Esophagus squamous epithelium (tissue), 5 donors: ENCODE measurements at places on chromosomes 5 and 9. TPM values are rescaled to one million over a fixed set of nuclear protein-coding genes. Genes with fewer than 3 reads are reported as not detected.

Gene ANKRD31
- total RNA-seq, result 0.19 TPM

Gene CAPSL
- total RNA-seq, result not detected

Gene HTR1A
- not detected for total RNA-seq

Gene FAF2
- total RNA-seq, result 18.5 TPM

Gene GGTA1
- total RNA-seq, result 29.9 TPM

Gene C8G
- not detected for total RNA-seq

Gene MARCOL
- total RNA-seq, result not detected

Gene IFNA7
- total RNA-seq, result not detected

DNA sequence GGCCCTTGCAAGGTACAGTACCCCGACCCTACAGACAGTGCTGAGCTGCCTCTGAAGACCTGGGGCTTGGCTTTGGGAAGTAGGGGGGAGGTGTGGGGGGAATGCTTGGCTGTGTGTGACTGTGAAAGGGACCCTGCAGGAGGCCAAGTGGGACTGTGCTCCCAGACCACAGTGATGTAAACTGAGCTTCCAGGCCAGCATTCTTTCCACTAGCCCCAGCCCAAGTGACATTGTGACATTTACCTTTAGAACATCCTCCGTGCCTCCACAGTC lies 31.2 kb downstream of the HMCN2 start:
- DNase-seq, result no peak

GRCh38 chr9:124291801-124292396 lies 34.1 kb downstream of the NEK6 start:
- no peak for DNase-seq

DNA sequence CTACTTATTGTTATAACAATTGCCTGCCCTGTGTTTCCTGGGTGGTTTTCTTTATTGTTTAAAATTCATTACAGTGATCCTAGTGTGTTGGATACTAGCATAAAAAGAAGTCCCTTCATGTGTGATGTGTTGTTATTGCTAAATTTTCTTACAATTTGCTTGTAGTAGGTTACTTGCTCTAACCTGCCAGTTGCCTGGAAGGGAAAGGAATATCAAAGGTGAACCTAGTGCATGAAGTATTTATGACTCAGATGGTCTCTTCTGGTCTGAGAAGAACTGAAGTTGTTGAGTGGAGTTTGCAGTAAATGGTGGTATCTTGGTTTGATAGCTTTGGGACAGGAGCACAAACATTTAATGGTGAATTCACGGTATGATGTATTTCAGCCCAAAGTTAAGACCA lies 58.0 kb downstream of the SH3GL2 start:
- no peak for DNase-seq

GRCh38 chr5:169153405-169153804 lies 147.5 kb downstream of the SLIT3 start:
- no peak for DNase-seq

- DNase-seq, result no peak
These were observed 82.4 kb downstream of the SH3RF2 start for GRCh38 chr5:146018514-146019375.

DNA sequence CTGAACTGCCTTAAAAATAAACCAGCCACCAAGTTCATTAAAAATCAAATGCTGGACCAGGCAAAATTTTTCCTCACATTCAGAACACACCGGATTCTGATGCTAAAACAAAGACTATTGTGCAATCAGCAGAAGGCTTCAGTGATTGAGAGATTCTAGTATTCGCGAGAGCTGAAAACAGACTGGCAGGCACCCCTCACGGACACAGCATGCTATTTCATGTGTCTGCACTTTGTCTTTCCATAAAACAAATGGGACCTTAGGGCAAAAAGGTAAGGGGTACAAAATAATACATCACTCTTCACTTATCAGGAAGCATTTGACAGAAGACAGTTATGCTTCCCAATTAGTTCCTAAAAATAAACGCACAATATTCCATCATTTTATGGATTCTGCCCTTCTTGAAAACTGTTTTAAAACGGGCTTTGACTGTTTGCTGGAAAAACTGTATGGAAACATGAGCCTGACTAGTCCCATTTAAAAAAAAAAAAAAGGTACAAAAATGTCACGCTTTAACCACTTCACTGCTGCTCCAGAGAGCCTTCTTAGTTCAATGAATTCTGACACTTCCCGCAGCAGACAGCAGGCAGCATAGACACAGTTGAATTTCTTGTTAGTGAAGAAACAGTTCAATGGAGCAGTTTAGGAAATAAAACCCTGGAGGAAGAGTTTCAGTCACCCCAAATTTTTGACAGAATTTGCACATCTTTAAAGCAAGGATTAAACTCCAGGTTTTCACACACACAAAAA lies 99.2 kb downstream of the MED27 start:
- no peak for DNase-seq

- DNase-seq, result no peak
These were observed 2.8 kb upstream of the STOML2 start for GRCh38 chr9:35105571-35106342.

DNA sequence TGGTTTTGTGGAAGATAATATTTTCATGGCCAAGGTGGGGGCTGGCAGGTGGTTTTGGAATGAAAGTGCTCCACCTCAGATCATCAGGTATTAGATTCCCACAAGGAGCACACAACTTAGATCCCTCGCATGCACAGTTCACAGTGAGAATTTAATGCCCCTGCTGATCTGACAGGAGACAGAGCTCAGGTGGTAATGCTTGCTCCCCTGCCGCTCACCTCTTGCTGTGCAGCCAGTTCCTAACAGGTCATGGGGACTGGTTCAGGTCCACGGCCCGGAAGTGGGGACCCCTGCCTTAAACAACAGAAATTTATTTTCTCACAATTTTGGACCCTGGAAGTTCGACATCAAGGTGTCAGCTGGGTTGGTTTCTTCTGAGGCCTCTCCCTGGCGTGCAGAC lies 668.7 kb upstream of the ZNF608 start:
- no peak for DNase-seq

DNA sequence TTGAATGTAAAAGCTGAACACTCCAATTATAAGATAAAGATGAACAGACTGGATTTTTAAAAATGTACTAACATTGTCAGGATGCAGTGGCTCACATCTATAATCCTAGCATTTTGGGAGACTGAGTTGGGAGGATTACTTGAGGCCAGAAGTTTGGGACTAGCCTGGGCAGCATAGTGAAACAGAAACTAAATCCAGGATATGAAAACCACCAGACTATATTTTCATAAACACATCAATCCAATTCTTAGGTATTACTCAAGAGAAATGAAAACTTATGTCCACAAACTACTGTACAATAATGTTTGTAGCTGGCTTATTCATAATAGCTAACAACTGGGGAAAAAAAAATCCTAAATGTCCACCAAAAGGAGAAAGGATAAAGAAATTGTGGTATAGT lies 26.8 kb upstream of the NAA35 start:
- no peak for DNase-seq

DNA sequence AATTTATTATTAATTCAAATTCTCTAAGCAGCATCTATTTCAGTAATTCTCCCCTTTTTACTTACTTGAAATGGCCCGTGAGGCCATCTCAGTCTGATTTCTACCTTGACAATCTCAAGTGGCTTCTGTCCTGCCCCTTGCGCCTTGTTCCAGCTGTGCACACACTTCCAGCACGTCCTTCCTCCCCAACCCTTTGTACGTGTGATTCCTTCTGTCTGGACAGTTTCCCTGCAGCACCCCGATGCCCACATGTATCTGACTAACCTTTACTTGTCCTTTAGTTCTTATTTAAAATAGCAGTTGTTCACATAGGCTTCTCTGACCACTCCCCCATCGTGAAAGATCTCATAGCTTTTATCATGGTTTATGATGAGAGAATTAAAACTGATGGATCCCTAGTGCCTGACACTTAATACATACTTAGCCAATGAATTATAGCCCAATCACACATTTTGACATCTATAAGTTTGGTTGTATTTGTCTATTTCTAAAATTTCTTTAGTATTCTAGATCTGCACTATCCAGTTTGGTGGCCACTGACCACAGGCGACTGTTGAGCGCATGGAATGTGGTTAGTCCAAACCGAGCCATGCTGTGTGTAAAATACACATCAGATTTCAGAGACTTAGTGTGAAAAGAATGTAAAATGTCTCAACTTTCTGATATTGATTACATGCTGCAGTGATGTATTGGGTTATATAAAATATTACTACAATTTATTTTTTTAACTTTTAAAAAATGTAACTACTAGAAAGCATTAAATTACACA lies 14.3 kb downstream of the ZBTB34 start:
- DNase-seq, result no peak

- no peak for DNase-seq
These were observed 12.5 kb downstream of the OR2S2 start for GRCh38 chr9:35945341-35946018.

- DNase-seq, result no peak
These were observed 212.8 kb downstream of the SLIT3 start for GRCh38 chr5:169088028-169088725.

GRCh38 chr9:121451586-121451985 lies 48.1 kb downstream of the GGTA1 start:
- no peak for DNase-seq

DNA sequence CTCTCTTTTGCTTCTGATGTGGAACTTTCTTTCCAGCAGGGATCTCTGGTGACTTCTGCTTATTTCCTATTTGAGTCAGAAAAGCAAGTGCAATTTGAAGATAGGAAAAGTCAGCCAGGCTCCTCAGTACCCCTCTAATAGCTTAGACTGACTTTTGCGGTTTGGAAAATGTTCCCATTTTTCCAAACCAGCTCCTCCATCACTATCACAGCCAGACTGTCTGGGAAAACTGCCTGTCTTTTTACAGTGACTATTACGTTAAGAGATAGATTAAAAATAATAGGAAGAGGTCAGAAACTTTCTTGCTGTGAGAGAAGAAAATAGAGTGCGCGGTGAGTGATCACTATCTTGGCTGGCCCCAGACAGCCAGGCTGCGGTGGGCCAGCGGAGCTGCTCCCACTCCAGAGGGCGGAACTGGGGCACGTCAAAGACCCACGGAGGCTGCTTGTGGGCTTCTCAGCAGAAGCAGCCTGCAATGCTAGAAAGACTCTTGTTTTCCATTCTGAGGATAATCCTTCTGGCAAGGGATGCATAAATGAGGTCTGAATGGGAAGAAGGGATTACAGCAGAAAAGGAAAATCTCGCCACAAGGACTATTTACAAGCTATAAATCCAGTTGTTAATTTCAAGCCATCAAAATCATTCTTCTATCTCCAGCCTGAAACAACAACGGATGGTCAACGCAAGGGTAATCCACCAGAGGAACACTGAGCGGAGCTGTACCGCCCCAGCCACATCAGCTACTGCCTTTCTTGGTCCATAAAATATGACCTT lies 151.0 kb upstream of the MSX2 start:
- no peak for DNase-seq
